A673 (cell line): ENCODE measurements at places on chromosomes 6 and 20.

DNA sequence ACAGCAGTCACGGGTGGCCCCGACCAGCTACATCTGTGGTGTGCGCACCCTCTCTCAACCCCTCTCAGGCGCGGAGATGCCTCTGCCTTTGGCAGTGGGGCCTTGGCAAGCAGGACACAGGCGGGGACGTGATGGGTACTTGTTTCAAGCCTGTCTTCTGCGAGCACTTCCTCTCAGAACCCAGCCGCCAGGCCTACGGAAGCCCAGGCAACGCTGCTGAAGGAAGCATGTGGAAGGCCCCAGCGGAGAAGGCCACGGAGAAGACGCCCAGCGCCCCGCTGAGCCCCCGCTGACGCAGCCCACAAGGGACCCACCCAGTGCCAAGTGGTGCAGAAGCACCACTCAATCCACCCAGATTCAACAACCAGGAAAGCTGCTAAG lies 13.0 kb downstream of the SERPINB6 start:
- no peak for DNase-seq

DNA sequence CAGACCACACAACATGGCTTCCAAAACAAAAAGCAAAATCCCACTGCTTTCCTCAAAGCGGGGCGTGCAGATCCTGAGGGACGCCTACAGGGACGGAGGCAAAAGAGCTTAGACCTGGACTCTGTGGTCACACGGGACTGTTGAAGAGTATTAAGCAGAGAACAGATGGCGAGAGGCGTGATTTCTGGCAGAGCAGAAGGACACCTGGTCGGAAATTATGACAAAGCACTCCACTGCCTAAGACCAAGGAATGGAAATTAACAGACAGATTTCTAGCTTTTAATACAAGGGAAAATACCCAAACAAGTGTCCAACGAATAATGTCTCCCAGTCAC lies 15.4 kb downstream of the CST7 start:
- no peak for DNase-seq

DNA sequence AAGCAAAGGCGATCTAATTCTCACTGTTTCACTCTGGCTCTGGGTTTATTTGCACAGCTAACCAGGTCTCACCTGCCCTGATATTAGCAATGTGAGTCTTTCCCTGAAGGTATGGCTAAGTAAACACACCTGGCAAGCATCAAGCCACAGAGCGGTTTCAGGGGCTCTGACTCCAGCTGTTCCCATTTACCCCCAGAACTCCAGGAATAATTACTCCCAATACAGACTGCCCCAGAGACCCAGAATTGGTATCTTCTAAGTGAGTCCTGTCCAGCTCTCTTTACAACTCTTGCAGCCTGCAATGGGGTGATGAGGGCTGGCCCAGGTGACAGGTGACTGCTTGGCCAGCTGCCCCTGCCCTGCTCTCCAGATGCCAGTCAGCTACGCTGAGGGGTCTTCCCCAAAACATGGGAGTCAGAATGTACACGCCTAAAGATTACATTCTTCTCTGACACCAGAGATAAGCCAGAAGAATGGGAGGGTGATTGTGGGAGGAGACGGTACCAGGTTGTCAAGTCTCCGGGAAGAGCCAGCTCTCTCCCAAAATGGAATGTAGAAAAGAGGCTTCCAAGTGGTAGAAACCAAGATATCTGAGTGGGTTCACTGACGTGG lies 4.9 kb upstream of the LRRN4 start:
- no peak for DNase-seq

- DNase-seq = no peak
These were observed 81.9 kb upstream of the E2F3 start for GRCh38 chr6:20319520-20320357.

DNA sequence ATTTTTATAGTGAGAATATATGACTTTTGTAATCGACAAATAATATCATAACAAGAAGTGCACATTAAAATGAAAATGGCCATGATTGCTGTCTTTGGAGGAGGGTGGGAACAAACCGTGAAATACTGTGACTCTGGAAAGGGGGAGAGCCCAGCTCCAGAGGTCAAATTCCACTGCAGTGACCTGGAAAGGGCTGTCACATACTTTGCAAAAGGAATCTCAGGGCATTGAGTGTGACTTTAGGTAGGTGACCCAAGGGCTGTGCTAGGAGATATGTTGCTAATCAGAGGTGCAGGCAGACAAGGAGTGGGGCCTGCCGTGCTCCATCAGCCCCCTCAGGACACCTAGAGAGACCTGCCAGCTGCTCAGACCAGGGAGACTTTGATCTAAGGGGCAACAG lies 28.1 kb upstream of the BMP7 start:
- no peak for DNase-seq

- DNase-seq = no peak
These were observed 8.7 kb upstream of the POU3F2 start for GRCh38 chr6:98825600-98826230.

DNA sequence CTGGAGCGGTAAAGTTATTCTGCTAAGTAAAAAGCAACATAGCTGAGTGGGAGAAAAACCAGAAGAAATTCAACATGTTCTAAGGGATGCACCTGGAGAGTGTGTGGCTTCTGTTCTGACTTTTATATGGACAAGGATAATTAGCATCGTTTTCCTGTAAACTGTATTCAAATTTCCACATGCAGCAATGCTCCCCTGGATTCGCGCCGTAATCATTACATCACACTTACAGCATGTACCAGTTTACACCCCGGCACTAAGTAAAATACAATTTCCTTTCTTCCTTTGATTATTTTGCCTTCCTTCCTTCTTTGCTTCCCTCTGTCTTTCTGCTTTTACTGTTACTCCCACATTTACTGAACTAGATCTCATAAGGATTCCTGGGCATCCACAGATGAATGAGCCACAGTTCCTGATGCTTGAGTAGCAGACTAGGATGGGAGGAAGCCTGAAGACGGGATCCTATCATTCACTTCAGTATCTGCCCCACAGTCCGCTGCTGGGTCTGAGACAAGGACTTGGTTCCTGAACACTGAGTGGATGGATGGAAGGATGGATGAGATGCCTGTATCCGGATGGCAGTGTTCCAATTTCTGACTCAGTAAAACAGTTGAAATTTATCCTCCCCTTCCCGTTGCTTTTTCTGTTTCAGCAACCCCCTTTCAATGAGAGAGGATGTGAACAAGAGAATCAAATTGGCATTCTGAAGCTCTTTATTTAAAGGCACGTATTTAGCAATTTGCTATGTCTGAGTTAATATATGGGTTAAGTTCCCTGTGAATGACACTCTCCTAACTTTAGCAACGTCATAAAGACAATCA lies 174.6 kb downstream of the GJA10 start:
- DNase-seq = peak; percentile 45

DNA sequence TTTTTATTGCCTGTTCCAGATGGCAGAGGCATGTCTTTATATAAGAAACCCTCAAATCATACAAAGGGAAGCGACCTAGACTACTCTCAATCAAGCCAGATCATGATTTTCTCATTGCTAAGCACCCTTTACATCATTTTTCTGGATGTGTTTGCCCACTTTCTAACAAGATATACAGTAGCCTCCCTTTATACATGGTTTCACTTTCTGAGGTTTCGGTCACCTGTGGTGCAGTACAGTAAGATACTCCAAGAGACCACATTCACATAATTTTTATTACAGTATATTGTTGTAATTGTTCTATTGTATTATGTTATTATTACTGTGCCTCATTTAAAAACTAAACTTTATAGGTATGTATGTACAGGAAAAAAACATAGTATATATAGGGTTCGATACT lies 23.6 kb downstream of the TOMM6 start:
- no peak for DNase-seq

GRCh38 chr6:57158658-57159057 lies 13.5 kb upstream of the BAG2 start:
- no peak for DNase-seq

GRCh38 chr20:43963872-43964791 lies 49.5 kb downstream of the TOX2 start:
- DNase-seq = peak; percentile 84

DNA sequence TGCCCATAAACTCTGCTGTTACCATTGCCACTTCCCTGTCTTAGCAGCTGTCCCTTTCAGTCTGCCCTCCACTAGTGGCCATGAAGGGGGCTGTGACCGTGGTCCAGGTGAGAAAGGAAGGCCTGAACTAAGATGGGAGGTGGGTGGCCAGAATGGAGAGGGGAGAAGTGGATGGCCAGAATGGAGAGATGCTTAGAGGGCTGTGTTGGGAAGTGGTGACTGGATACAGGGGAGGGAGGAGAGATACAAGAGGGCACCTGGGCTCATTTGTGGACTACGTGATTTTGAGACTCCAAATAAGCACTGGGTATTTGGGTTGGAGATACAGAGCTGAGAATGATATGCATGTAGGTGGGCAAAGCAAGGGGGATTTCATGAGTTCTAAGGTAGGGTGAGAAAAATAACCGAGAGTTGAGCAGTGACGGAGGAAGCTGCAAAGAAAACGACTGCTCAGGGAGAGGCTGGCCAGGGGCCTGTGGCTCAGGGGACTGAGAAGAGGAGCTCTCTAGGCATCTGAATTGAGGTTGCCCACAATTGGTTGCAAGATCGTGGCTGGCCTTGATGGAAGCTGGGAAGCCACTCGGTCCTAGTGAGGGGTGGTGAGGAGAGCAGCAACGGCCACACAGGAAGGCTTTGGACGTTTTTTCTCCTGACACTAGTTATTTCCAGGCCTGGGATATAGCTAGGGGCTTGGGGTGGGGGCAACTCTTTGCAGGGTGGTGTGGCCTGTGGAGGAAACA lies 36.9 kb downstream of the PANK2 start:
- DNase-seq = no peak

- peak; percentile 45 for DNase-seq
These were observed 191.0 kb upstream of the MMS22L start for GRCh38 chr6:97473979-97474378.

GRCh38 chr6:72740135-72740534 lies 118.3 kb downstream of the KCNQ5 start:
- no peak for DNase-seq

- no peak for DNase-seq
These were observed 35.0 kb downstream of the SERPINB1 start for GRCh38 chr6:2806644-2807043.

GRCh38 chr6:104788400-104788799 lies 71.3 kb downstream of the HACE1 start:
- DNase-seq = peak; percentile 38

DNA sequence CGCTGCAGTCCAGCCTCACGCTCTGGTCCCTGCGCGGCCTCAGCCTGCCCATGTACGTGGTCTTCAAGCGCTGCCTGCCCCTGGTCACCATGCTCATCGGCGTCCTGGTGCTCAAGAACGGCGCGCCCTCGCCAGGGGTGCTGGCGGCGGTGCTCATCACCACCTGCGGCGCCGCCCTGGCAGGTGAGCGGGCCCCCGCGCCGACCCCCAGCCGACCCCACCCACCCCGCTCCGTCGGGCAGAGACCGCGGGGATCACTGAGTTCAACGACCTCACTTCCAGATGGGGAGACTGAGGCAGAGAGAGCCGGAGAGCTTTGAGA lies 545 bp downstream of the SLC35D3 start:
- no peak for DNase-seq

DNA sequence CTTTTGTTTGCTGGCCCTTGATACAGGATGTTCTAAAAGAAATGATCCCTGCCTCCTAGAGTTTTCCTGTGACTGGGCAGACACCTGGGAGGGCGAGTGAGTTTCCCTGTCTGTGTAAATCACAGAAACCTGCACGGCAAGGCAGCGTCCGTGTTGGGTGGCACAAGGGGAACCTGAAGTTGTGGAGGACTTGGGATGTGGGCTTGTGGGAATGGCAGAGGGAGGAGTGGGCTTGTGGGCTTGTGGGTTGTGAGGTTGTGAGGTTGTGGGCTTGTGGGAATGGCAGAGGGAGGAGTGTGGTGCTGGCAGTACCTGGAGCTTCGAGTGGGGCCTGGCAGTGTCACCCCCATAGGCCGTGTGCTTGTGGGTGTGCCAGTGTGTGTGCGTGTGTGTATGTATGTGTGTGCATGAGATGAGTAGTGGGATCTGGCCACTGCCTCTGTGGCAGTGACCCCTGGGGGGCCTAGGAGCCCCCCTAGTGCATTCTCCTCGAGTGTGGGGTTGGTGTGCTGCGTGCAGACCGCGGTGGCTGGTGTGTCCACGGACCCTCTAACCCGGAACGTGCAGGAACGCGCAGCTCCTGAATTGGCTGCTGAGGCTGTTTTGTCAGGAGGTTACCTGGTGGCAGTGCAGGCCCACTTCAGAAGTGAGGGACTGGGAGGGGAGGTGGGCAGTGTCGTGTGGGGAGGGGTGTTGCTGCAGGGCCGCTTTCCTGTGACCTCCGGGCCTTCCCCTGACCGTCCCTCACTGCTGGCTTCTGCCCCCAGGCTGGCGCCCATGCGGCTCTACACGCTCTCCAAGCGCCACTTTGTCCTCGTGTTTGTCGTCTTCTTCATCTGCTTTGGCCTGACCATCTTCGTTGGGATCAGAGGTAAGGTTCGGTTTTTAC lies 13.0 kb downstream of the TMEM181 start:
- no peak for DNase-seq

- DNase-seq = no peak
These were observed 85.6 kb downstream of the POPDC3 start for GRCh38 chr6:105094133-105094640.

- no peak for DNase-seq
These were observed 5.0 kb upstream of the MYB start for GRCh38 chr6:135176058-135176457.

GRCh38 chr6:126054802-126055201 lies 68.5 kb downstream of the TRMT11 start:
- DNase-seq = no peak

DNA sequence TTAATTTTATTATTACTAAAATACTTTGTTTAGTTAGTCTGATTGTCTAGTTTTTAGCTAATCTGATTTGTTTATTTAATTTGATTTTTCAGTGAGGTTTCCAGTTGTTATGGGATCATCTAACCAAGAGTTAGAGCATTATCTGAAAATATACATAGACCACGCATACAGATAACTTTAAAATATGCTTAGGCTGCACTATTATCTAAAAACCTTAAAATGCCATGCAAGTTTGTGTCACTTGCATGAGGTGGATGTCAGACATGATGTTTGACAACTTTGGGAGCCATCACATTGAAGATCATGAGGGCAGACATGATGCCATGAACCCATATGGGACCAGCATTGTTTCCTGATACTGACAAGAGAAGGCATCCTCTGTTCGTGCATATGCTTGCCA lies 610.3 kb downstream of the KHDRBS2 start:
- DNase-seq = no peak

DNA sequence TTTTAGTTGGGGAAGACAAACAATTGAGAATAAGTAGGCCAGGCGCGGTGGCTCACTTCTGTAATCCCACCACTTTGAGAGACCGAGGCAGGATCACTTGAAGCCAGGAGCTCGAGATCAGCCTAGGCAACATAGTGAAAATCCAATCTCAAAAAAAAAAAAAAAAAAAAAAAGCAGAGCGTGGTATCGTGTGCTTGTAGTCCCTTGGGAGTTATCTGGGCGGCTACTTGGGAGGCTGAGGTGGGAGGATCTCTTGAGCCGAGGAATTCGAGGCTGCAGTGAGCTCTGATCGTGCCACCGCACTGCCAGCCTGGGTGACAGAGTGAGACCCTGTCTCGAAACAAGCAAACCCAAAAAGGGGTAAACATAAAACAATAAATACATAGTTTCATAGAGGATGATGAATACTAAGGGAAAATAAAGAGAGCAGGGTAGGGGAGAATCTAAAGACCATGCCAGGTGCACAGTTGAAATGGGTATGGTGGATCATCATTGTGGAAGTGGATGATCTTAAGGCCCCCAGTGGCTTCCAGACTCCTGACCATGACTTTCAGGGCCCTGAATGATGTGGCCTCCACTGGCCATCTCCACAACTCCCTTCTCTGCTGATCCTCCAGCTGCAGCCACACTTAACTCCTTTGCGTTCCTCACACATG lies 947 bp downstream of the POFUT1 start:
- no peak for DNase-seq
